HS-5 (cell line): ENCODE measurements at places on chromosomes 11 and 22.

DNA sequence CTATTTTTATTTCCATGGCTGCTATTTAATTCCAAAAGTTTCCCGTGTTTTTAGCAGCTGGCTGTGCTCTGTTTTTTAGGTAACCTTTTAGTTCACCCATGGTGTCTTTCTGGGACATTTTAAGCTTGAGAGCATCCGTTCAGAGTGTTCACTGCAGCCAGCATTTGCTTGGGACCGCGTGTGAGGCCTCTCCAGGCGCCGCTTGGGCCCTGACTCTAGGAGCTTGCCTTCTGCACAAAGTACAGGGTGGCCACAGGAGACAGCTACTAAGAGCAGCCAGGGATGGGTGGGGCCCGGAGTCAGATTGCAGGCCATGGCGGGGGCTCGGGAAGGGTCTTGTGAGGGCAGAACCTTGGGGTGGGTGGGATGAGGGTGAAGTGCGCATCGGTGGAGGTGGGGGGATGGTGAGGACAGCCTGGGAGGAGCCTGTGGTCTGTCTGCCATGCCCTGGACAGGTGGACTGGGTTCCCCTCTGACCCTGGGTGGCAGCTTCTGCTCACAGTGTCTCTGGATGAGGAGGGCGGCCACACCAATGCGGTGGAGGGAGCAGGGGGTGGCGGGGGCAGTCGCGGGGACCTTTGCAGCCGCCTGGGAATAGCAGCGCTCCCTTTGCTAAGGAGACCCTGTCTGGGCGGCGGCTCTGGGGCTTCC, 288.1 kb downstream of the TBC1D22A start:
- no peak for DNase-seq

GRCh38 chr11:105220121-105220520, 80.6 kb upstream of the CARD18 start:
- no peak for DNase-seq

DNA sequence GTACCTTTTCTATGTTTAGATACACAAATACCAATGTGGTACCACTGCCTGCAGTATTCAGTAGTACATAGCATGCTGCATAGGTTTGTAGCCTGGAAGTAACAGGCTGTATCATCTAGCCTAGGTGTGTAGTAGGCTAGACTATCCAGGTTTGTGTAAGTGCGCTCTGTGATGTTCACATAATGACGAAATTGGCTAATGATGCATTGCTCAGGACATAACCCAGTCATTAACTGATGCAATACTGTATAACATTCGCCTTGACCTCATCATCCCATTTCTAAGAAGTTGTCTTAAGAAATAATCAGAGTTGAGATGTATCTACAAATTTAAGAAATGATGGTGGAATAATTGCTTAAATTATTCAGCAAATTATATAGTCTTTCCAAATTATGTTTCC, 116.0 kb upstream of the TIMP3 start:
- no peak for DNase-seq

DNA sequence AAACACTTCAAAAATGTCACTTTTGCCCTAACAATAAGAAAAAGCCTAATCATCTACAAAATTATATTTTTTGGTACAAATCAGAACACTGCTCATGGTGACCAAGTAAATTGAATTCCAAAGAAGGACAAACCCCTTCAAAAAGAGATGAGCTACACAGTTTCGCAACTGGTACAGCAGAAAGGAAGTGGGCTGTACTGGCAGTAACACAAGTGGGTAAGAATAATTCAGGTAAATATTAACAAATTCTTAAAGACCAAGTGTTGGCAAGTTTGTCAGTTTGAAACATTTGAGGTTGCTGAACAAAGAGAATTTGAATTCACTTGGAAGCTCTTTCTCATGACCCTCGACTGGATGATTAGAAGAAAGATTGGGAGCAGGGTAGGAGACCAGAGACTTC, 35.5 kb downstream of the MSANTD4 start:
- DNase-seq = no peak

- no peak for DNase-seq
Observed at GRCh38 chr11:67027943-67028542, 5.1 kb downstream of the SYT12 start.

DNA sequence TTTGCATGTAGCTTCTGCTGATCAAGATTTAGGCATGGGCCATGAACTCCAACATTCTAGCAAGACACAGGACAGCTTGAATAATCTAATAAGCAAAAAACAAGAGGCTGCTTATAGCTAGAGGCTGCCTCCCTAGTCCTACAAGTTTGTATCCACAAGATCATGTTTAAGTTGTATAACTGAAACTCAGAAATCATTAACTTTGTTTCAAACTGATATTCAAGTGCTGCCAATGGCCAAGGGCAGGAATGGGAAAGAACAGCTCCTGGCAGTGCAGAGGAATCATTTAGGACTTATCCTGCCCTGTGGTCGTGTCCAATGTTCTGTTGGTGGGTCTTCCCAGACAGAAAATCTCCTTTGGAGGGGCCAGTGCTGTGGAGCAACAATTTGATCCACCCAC, 209.6 kb upstream of the DDI1 start:
- DNase-seq = no peak

DNA sequence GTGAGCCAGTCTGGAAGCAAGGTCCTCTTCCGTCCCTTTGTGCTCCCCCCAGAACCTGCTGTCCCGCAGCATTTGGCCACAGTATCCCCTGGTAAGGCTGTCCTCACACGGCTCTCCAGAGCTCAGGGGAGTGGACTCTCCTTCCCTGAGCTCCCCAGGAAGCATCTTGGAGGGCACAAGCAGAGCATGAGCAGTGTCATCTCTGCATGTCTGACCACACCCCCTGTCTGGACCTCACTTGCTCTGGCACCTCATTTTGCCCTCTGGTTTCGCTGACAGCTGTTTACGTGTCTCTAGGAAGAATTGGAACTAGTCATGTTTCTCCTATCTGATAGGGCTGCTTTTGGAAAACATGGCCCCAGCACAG, 15.5 kb downstream of the DCPS start:
- DNase-seq = no peak

- DNase-seq = no peak
Observed at GRCh38 chr11:73216465-73216864, 1.6 kb upstream of the P2RY2 start.

GRCh38 chr22:39458444-39459083, 1.8 kb downstream of the MGAT3 start:
- no peak for DNase-seq

GRCh38 chr22:50105208-50106100, 15.6 kb downstream of the MOV10L1 start:
- no peak for DNase-seq

GRCh38 chr22:20111045-20111688, 4.7 kb upstream of the RANBP1 start:
- no peak for DNase-seq

GRCh38 chr11:45484326-45484883, 181.0 kb downstream of the CHST1 start:
- no peak for DNase-seq

DNA sequence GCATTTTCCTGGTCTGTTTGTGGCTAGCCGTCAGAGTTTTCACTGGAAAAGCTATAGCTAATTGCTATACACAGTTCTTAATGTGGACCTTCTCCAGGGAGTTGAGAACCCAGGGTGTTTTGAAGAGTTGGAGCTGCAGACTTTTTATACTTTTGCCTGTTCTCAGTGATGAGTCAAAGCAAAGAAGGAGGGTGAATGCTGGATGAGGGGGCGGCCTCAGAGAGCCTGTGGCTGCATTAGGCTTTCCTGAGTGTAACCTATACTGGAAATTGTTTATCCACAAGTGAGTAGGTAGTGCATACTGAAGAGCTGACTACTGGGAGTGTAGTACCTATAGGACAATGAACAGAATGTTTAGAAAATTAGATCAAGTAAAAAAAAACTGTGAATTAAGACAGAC, 79.7 kb upstream of the HORMAD2 start:
- DNase-seq = no peak

GRCh38 chr11:45964911-45965389, 42.5 kb downstream of the LARGE2 start:
- peak; percentile 34 for DNase-seq

GRCh38 chr11:11931461-11932055, 76.9 kb downstream of the DKK3 start:
- DNase-seq = no peak

DNA sequence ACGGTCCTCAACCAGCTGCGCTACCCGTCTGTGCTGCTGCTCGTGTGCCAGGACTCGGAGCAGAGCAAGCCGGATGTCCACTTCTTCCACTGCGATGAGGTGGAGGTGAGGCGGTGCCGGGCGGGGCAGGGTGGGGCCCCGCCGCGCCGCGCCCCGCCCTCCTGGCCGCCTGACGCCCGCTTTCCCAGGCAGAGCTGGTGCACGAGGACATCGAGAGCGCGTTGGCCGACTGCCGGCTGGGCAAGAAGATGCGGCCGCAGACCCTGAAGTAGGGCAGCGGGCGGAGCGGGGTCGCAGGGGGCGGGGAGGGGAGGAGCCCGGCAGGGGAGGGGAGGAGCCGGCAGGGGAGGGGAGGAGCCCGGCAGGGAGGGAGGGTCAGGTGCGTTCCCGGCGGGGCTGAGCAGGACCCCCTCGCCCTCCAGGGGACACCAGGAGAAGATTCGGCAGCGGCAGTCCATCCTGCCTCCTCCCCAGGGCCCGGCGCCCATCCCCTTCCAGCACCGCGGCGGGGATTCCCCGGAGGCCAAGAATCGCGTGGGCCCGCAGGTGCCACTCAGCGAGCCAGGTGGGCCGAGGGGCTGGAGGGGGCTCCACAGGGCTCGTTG, 14.7 kb downstream of the EPS8L2 start:
- DNase-seq = no peak

DNA sequence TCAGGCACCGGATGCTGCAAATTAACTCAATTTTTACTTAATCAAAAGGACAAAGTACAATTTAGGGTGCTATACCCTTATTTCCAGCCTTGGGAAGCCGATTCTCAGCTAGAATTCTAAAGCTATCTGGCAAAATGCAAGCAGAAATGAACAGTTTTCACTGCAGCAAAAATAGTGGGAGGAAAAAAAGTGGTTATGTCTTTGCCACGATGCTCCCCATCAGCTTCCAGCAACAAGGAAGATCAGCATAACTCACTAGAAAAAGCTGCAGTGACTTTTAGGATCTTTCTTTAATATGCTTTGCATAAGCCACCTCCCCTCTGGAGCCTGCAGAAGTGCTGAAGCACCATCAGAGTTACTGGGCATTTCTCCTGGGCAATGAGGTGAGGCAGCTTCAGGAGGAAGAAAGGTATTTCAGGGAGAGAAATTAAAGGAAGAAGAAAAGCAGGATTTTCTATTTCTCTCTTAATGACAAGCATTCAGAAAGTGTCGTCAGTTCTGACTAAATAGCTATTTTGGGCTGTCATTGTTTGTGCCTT, 702.9 kb downstream of the DLG2 start:
- DNase-seq = no peak

GRCh38 chr11:112658431-112658878, 302.8 kb upstream of the NCAM1 start:
- no peak for DNase-seq

DNA sequence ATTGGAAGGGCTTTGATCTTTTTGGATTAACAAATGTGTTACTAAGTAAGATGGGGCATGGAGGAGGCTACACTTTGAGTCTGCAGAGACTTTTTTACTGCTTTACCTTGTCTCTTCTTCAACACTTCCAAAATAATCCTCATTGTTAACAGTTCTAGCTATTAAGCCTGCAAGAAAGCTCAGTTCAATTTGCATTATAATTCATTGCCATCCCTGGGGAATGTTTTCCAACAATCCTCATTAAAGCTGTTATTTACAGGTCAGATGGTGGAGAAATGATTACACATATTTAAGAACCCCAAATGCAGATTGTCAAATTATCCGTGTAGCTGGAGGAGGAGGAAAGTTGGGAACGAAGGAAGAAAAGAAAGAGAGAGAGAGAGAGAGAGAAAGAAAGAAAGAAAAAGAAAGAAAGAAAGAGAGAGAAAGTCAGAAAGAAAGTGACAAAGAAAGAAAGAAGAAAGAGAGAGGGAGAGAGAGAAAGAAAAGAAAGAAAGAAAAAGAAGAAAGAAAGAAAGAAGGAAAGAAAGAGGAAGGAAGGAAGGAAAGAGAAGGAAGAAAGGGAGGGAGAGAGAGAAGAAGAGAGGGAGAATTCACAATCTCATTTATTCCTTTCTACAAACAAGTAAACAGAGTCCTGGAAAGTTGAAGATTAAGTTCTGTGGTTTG, 443.9 kb downstream of the INSC start:
- no peak for DNase-seq

DNA sequence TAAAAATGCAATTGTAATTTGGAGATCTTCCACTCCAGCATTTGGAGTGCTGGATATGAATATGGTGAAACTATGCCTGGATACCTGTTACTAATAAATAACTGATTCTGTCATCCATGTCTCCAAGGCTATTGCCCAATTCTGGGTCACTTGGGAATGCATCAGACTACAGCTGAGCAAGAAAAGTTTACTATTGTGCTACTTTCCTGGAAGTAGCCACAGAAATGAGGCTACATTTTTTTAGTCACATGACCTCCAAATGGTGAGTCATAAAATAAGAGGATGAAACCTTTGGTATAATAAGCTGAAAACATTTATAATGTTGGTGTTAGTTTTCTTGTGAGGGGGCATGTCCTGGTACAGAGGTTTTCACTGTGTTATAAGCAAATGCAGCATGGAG, 44.4 kb downstream of the DCDC1 start:
- peak; percentile 82 for DNase-seq

- DNase-seq = no peak
Observed at GRCh38 chr11:131662993-131663392, 292.6 kb downstream of the NTM start.

- DNase-seq = peak; percentile 11
Observed at GRCh38 chr11:90805172-90805571, 582.3 kb upstream of the CHORDC1 start.

DNA sequence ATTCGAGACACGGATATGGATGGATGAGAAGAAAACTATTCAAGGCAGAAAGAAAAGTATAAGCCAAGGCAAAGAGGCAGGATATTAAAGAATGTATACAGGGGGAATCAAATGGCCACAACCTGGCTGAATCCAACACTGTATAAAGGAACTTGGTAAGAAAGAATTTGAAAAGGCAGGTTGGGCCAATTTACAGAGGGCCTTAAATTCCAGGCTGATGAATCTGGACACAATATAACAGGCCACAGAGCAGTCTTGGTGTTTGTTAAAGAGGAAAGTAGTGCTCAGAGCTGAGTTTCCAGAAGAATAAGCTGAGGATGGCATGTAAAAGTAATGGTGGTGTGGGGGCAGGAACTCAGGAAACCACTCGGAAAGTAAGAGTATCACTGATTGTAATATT, 72.3 kb upstream of the POU2AF2 start:
- DNase-seq = no peak

DNA sequence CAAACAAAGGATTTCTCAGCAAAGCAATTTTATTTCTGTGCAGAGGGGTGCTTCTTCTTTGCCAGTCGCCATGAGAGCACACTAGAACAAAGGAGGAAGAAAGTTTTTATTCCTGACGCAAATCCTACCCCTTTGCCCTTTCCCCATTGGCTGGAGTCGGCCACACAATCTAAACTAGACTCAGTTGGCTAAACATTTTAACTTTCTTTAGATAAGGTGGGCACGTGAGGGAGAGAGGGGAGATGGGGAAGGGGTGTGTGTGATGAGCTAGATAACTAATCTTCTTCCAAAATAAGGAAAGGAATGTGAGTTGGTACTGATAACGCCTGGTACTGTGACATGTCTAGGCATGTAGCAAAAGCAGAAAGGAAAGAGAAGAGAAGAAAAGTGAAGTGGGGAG, 626 bp downstream of the TRIM22 start:
- no peak for DNase-seq

GRCh38 chr11:44203270-44204043, 106.5 kb downstream of the ALX4 start:
- DNase-seq = no peak
